ENCODE measurements at places on chromosomes 2 and 18. TPM values are rescaled to one million over a fixed set of nuclear protein-coding genes. Genes with fewer than 3 reads are reported as not detected.

MAP3K19 gene
- total RNA-seq = not detected

SEC11C gene
- 35.2 TPM for total RNA-seq

EVX2 gene
- total RNA-seq = not detected

PLEKHM3 gene
- total RNA-seq = 9.8 TPM

NPPC gene
- 9.2 TPM for total RNA-seq

MLPH gene
- 6.0 TPM for total RNA-seq

ARHGEF4 gene
- total RNA-seq = 8.8 TPM

FOXD4L1 gene
- total RNA-seq = not detected

ANKRD29 gene
- 16.7 TPM for total RNA-seq

DYSF gene
- total RNA-seq = 46.8 TPM

PLEKHH2 gene
- 19.9 TPM for total RNA-seq

ANKRD30BL gene
- total RNA-seq = not detected

NETO1 gene
- total RNA-seq = 0.56 TPM

PRSS56 gene
- not detected for total RNA-seq

REG3A gene
- total RNA-seq = 2.5 TPM
